Hematopoietic multipotent progenitor cell treated with erythropoietin and hydrocortisone succinate and interleukin-3 and kit ligand, for 4 days (in vitro differentiated cells): ENCODE measurements at places on chromosomes 2 and 18.
A peak's percentile ranks its signal among the peaks of the same experiment; 100 is the strongest.

GRCh38 chr2:147487286-147487977 lies 357.4 kb upstream of the ACVR2A start:
- DNase-seq = no peak

- DNase-seq = no peak
These were observed 4.7 kb upstream of the TEX261 start for GRCh38 chr2:70999362-70999761.

DNA sequence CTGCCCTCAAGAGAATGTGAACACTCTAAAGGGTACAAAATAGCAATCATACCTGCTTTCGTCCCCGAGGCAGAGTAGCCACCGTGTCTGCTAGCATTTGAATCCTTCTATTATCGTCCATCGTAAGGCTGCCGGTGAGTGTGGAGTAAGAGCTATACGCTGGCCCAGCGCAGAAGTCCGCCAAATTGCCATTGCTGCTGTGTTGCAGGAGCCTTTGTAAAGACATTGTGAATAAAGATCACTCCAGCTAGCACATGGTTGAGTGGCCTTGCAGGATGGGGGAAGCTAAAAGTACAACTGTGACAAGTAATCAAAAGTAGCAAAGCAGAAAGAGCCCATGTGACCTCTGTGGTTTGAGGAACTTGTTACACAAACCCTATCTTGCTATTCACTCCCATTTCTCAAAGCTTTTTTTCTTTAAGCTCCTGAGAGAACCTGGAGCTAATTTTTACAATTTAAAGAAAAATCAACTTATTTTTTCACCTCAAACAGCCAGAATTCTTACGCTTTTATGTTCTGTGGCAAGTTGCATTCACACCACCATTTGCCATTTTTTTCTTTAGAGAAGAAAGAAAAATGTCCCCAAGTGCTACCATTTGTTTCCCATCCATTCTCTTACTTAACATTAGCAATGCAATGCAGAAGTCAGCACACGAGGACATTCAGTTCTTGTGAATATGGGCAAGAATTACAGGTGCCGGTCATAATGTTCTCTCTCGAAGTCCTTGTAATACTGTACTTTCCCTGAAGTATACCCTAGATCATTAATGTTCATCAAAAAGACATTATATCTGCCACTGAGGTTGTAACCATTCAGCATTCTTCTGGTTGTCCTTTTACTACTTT lies at the start of gene CYTIP:
Gene CYTIP, minus strand, starts transcription at position 295 of the 846 bp plus-strand sequence. Its CDS starts 69 bp downstream, at position 226.
- peak; percentile 91 for DNase-seq

DNA sequence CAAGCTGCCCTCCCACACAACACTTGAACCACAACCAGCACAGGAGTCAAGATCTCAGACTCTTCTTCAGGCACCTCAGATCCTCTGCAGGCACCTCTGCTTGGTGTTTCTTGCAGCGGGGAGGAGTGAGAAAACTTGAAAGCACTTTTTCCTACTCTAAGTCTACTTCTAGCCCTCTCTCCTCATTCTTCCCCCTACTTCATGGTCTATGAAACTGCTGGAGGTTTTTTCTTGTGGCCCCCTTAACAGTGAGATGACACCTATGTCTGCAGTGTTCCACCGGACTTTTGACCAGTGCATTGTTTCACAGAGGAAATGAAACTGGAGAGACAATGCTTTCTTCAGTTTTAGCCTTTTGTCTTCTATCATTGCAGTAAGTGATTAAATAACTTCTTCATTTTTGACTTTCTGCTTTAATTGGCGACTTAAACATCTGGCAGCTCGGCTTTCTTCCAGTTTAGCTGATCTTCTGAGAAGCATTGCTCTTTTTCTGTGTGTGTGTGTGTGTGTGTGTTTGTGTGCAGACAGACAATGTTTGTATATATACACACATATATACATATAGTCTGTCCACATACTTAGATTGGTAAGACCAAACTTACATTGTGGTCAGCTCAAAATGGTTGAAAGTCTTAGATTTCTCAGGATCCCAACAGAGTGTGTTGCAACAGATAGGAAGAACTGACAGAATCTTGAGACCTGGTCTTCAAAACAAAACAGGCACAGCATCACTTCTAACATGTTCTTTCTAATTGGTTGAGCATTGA lies 1474.0 kb upstream of the TMEFF2 start:
- no peak for DNase-seq

DNA sequence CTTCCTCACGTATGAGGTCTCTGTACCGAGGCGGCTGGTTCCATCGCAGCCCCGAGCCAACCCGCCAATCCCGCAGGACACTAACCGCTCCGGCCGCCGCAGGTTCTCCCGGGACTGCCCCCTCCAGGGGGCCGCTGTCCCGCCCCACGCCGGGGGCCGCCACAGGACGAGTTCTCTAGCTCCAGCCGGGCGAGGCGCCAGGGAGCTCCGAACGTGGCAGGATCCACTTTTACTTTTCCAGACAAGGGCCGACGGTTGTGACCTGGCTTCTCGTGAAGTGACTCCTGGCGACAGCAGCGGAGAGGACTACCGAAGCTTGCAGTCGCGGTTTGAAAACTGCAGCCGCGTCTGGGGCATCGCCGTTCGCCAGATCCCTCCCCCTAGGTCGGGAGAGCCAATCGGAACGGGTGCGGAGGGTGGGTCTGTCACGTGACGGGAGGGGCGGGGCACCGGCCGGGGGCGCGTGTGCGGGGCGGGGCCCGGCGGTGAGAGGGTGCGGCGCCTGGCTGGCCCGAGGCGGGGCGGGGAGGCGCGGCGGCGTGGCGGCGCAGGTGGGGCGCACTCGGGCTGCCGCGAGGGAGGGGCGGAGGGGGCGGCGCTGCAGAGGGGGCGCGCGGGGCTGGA lies at the start of gene STK17B:
Gene STK17B, minus strand, starts transcription at position 331 of the 624 bp plus-strand sequence. CDS start 8,195 bp downstream, outside the sequence.
- DNase-seq = peak; percentile 98

GRCh38 chr2:216023055-216023648 lies 9.8 kb upstream of the MREG start:
- DNase-seq = peak; percentile 81

DNA sequence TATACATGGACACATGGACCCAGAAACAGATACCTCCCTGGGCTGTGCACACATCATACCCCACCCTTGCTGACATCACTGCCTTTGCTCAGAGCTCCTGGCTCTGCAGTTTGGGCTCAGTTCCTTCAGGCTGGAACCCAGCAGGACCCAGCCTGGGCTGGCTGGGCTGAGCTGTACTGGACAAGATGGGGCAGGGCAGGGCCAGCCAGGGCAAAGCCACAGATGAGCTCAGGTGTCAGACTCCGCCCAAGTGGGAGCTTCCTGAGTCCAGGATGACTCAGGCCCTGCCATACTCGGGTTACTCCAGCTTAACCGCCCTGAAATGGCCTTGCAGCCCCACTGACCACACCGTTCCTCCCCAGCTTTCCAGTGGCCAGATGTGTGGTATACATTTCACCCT lies 284.9 kb downstream of the OSR1 start:
- DNase-seq = no peak

- DNase-seq = no peak
These were observed 1130.3 kb upstream of the CDH2 start for GRCh38 chr18:29307231-29307630.

DNA sequence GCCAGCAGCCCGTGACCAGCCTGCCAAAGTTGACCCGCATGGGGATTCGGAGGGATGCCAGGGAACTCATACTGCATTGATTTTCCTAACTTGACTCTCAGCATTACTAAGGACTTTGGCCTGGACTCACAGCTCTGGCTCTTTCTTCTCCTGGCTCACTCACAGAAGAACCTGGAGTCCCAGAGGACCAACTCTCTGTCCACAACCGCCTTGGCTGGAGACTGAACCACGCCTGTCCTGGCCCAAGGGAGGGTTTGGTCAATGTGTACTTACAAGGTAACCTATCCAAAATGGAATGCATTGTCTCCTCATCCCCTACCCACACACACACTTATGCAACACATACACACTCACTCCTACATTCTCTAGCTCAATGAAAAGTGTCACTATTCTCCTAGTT lies 135.6 kb upstream of the KLHL29 start:
- no peak for DNase-seq

- no peak for DNase-seq
These were observed 1146.9 kb upstream of the NRXN1 start for GRCh38 chr2:52178845-52179244.

DNA sequence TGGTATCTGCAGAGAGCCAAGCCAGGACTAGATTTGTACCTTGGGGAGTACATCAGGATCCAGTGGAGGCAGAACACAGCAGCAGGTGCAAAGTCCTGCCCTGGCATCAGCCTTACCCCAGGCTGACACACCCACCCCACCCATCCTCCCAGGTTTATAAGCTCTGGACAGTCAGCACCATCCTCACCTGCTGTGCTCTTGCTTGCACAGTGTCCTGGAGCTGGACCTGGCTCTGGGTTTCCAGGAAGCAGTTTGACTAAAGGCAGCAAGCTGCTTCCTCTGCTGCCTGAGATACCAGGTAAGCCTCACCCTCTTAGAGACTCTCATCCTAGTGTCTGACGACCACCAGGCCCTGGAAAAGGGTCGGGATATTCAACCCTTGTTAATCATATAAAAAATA lies at the start of gene SULT1C3:
Gene SULT1C3, plus strand, starts transcription at position 183 of the 400 bp plus-strand sequence. CDS start 7,227 bp downstream, outside the sequence.
- DNase-seq = no peak

GRCh38 chr2:206958261-206958660 lies 18.9 kb downstream of the CPO start:
- peak; percentile 60 for DNase-seq

- DNase-seq = no peak
These were observed 299.6 kb downstream of the NDUFA10 start for GRCh38 chr2:239725551-239725890.

DNA sequence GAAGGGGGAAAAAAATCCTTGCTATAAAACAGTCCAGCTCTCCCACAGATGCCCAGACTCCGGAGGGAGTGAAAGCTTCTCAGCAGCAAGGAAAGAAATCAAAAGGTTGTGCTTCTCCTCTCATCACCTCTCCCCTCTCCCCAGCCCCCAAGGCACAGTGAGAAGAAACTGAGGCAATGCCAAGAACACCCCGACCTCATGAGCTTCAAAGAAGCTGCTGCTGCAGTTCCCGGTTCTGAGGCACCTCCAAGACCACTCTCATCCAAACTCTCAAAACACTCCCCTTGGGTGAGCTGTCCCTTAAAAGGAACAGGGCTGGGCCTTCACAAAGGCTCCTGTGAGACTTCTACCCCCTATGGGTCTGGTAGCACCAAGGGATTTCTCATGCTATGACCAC lies 62.0 kb upstream of the KLF7 start:
- no peak for DNase-seq

- no peak for DNase-seq
These were observed 162.3 kb upstream of the REV1 start for GRCh38 chr2:99651930-99652670.

DNA sequence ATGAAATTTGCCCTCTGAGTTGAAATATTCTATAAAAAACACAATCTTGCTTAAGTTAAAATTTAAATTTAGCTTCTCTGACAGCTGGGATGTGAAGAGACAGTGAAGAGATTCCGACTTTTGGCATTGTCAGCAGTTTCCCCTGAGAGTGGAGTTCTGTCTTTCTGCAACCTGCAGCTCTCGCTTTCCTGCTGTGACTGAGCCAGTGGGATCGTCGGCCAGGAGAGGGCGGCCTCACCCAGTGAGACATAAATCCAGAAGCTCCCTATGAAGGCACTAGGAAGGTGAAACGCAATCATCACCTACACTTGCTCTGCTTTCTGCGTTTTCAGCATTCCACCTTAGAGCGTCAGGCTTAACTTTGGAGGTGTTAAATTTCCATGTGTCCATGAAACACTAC lies 75.4 kb upstream of the HNMT start:
- DNase-seq = peak; percentile 28

GRCh38 chr2:9846554-9846953 lies 3.3 kb downstream of the TAF1B start:
- DNase-seq = peak; percentile 34

DNA sequence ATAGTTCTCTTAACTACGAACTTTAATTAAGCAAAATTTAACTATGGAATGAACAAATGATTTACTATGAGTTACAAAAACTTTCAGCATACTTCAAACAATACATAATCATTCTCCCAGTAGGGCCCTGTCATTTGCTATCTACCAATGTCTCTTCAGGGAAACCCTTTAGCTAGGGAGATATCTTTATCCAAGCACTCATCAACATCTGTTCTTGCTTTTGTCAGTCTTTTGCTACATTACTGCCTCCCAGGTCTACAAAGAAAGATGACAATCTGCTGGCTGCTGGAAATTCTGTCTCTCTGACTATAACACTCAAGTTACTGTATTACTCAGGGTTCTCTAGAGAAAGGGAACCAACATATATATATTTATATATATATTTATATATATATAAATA lies 1626.3 kb upstream of the CELF4 start:
- DNase-seq = peak; percentile 11

DNA sequence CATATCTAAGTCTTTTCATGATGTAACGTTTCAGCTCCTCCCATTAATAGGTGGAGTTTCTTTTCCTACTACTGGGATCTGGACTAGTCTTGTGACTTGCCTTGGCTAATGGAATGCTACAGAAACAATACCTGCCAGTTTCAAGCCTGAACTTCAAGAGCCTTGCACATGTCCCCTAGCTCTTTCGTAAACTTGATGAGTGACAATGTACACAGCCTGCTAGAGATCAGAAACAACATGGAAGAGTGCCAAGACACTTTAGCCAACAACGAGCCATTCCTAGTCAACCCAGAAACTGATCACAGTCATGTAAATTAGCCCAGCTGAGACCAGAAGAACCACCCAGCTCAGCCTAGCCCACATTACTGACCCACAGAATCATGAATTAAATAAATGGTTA lies 24.8 kb upstream of the STK39 start:
- no peak for DNase-seq

GRCh38 chr2:46632349-46632748 lies 153.0 kb downstream of the TMEM247 start:
- DNase-seq = peak; percentile 72

- DNase-seq = no peak
These were observed 38.4 kb upstream of the APCDD1 start for GRCh38 chr18:10416065-10416464.

- DNase-seq = no peak
These were observed 166.8 kb downstream of the TWIST2 start for GRCh38 chr2:239014458-239015217.

DNA sequence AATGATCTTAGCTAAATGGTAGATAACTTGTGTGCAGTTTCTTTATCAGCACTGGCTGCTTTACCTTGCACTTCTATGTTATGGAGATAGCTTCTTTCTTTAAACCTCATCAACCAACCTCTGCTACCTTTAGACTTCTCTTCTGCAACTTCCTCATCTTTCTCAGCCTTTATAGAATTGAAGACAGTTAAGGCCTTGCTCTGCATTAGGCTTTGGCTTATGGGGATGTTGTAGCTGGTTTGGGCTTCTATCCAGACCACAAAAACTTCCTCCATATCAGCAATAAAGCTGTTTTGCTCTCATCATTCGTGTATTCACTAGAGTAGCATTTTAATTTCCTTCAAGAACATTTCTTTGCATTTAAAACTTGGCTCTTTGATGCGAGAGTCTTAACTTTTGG lies 123.7 kb downstream of the PIK3C3 start:
- DNase-seq = peak; percentile 77

DNA sequence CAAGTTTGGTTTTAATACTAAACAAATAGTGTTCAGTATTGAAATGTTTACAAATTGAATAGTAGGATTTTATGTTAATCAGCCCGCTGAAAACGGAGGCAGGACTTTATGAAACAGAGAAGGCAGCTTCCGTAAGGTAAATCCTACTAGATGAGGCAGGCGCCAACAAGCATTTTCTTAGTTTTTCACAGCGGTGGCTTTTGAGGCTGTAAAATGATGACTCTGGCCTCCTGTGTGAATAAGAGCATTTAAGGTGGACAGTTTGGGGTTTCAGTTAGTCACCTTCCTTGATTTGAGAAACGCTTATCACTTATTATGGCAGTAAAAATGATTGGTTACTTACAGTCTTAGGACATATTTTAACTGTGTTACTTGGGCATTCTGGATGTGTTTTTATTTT lies 212.9 kb downstream of the PTGR3 start:
- no peak for DNase-seq

- DNase-seq = no peak
These were observed 47.7 kb downstream of the OSBPL6 start for GRCh38 chr2:178241844-178242551.

- peak; percentile 65 for DNase-seq
These were observed 80.0 kb downstream of the ETAA1 start for GRCh38 chr2:67476809-67477790.
